ENCODE measurements at places on chromosomes 2 and 18.

- no peak for DNase-seq
Measured at GRCh38 chr2:42367835-42368234, 6.8 kb upstream of the COX7A2L start.

DNA sequence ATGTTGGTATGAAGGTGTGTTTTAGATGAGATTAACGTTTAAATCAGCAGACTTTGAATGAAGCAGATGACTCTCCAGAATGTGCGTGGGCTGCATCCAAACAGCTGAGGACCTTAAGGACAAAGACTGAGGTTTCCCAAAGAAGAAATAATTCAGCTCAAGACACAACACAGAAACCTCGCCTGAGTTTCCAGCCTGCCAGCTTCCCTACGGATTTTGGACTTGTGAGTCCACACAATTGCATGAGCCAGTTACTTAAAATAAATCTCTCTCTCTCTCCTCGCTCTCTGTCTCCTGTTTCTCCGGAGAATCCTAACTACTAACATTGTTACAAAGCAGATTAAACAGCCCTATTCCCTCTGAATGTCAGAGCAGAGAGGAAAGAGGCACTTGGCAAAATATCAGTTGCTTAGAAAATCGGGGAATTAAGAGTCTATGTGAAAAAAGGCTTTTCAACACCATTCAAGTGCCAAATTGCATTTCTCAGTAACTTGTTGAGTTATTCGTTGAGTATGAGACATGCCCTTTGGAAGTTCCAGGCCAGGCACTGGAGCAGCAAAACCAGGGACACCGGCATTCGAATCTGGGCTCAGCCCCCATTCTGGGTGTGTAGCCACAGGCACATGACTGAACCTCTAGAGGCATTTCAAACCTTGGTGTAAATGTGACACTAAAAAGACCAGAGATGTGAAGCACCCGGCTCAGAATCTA lies 174.6 kb upstream of the PID1 start:
- peak; percentile 81 for DNase-seq

- DNase-seq: no peak
Measured at GRCh38 chr2:148299616-148300015, 278.7 kb downstream of the MBD5 start.

DNA sequence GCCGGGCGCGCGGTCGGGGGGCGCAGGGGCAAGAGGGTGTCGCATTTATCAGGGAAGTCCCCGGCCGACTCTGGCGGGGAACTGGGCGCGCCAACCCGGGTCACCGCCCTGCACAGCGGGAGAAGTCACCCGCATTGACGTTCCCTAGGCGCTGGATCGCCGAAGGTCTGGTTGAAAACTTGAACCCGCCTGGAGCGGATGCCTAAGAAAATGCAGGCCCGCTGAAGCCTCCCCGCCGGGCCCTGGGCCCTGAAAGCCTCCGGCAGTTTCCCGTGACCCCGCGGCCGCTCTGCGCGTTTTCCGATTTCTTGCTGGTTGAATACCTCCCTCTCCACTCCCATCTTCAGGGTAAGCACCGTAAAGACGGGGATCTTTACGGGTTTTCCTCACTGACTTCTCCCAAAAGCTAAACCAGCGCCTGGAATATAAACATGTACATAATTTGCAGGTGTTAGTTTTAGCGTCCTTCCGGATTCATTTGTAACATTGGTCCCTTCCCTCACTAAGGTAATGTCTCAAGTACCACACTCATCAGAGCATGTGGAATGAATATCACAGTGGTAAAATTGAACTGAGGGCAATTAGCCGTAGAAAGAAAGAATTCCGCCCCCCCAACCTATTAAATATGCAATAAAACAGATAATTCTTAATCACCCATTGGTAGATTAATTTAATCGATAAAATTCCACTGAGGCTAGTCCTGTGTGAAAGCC lies 675 bp upstream of the SPIRE1 start:
- no peak for DNase-seq

GRCh38 chr2:105926960-105927678 lies 182.4 kb downstream of the NCK2 start:
- no peak for DNase-seq

- DNase-seq: no peak
Measured at GRCh38 chr2:140600116-140600515, 1530.7 kb downstream of the LRP1B start.

DNA sequence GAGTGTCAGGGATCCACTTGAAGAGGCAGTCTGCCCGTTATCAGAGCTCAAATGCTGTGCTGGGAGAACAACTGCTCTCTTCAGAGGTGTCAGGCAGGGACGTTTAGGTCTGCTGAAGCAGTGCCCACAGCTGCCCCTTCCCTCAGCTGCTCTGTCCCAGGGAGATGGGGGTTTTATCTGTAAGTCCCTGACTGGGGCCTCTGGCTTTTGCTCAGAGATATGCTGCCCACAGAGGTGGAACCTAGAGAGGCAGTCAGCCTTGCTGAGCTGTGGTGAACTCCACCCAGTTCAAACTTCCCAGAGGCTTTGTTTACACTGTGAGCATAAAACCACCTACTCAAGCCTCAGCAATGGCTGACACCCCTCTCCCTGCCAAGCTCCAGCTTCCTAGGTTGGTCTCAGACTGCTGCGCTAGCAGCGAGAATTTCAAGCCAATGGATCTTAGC lies 38.1 kb downstream of the PLEK start:
- no peak for DNase-seq

DNA sequence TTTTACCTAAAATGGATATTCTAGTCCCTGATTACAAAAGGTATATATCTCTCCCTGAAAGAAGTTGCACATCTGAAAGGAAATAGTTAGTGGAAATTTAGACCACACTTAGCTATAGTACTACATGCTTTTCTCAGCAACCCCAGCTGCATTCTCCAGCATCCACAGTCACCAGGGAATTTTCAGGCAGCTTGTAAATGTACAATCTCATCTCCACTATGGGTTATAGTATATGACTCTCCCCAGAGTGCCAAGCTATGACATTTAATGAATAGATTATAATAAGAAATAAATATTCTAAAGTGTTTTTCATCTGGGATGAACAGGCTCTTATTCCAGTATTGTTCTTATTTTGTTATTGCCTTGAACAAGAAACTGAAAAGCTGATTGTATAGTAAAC lies 197.6 kb upstream of the HNRNPA3 start:
- DNase-seq: no peak

GRCh38 chr2:239833269-239834109 lies 191.7 kb downstream of the NDUFA10 start:
- peak; percentile 47 for DNase-seq

- DNase-seq: no peak
Measured at GRCh38 chr18:64132871-64133270, 16.0 kb downstream of the LINC00305 start.

GRCh38 chr2:139790136-139790535 lies 1009.9 kb upstream of the NXPH2 start:
- no peak for DNase-seq

DNA sequence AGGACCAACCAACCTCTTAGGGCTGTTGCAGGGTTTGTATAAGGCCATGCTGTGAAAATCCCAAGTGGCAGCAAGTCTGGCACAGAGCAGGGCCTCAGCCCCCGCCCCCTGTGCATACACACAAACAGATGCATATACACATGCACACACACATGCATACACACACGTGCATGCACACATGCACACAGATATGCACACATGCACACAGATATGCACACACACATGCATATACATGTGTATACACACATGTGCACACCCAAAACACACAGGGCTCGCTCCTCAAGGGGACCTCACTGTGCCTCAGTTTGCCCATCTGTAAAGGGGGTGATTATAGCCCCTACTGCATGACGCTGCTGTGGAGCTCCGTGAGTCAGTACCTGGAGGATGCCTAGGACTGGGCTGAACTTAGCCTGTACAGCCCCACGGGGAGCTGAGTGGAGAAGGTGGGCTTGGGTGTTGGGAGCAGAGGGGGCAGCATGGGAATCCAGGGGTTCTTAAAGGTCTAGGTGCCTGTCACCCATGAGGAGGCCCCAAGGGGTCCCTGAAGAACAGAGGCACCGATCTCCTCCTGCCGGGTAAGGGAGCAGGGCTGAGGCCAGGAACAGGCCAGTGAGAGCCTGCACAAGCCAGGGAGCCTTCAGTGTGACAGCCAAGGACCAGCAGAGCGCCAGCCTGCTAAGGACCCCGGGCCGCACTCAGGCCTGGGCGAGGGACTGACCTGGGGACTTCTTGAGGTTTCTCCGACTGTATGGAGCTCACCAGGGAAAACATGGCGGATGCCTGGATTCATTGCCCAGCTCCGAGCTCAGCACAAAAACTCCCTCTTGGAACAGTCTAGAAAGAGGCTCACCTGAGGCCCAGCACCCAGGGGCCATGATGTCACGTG lies 24.0 kb upstream of the ALPI start:
- no peak for DNase-seq

GRCh38 chr2:28656937-28657615 lies 94.6 kb upstream of the PPP1CB start:
- DNase-seq: no peak

DNA sequence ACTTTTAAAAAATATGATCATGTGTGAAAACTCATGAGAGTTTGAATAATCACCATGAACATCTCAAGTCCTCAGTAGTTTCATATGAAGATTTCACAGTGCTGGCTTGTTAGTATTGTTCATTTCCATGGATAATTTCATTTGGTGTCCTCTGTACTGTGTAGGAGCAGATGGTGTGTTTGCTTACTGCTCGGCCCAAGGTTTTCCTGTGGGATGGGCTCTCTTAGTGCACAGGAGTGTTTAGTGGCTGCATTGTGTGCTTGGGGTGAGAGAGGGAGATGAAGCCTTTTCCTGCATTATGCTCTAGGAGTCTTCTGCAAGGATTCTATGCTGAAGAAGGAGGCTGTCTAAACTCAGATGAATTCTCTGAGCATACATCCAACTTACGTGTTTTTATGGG lies 270.6 kb downstream of the SOCS6 start:
- no peak for DNase-seq

GRCh38 chr2:236985761-236986339 lies 99.8 kb upstream of the COPS8 start:
- no peak for DNase-seq

All from coronary artery (tissue), 2 donors.